IMR-90 (cell line): ENCODE measurements at places on chromosomes 1 and 21.

- H3K36me3 ChIP-seq = no peaks in the 10 kb centered on the region
- H3K4me3 ChIP-seq = no peak overlapping the region
- H3K27me3 ChIP-seq = no peaks in the 10 kb centered on the region
- no peak for DNase-seq
- H3K27ac ChIP-seq = no peak overlapping the region
Measured at GRCh38 chr21:25535849-25536248, 71.4 kb downstream of the MRPL39 start.

- no peak overlapping the region for H3K27ac ChIP-seq
- peak; percentile 69 for DNase-seq
- peaks cover 14% of the 10 kb centered on the region for H3K36me3 ChIP-seq
- H3K27me3 ChIP-seq = no peaks in the 10 kb centered on the region
- no peak overlapping the region for H3K4me3 ChIP-seq
- no peaks in the 10 kb centered on the region for H3K4me1 ChIP-seq
Measured at GRCh38 chr1:204398197-204399125, 13.2 kb downstream of the PPP1R15B start.

GRCh38 chr21:44438531-44439210 is 16.6 kb upstream of the LRRC3 start:
- no peaks in the 10 kb centered on the region for H3K4me1 ChIP-seq
- no peak overlapping the region for H3K27ac ChIP-seq
- H3K27me3 ChIP-seq = no peaks in the 10 kb centered on the region
- no peaks in the 10 kb centered on the region for H3K36me3 ChIP-seq

- H3K4me1 ChIP-seq = no peaks in the 10 kb centered on the region
- no peak overlapping the region for H3K27ac ChIP-seq
- H3K36me3 ChIP-seq = peaks cover 11% of the 10 kb centered on the region
- no peak for DNase-seq
Measured at GRCh38 chr1:12339811-12340543, 110.1 kb downstream of the VPS13D start.

DNA sequence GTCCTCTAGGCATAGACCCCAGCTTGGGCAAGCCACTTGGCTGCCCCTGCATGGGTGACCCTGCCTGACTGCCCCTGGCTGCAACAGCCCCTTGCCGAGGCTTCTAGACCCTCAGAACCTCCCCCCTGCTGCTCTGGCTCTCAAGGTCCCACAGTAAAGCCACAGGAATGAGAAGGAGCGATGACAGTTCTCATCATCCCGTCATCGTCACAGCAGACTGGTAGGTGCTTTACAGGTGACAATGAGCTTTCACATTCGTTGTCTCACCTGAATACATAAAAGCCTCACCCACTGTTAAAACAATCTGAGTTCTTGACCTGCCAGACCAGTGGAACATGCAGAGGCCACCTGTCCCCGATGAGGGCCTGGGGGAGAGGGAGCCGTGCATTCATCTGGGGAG is 36.0 kb upstream of the GPR157 start:
- no peak overlapping the region for H3K4me3 ChIP-seq
- H3K4me1 ChIP-seq = peaks cover 31% of the 10 kb centered on the region
- H3K27me3 ChIP-seq = no peaks in the 10 kb centered on the region
- H3K36me3 ChIP-seq = peaks cover 10% of the 10 kb centered on the region; the same call in 1 of the 2 replicates
- peak overlapping the region; percentile 13 for H3K27ac ChIP-seq

DNA sequence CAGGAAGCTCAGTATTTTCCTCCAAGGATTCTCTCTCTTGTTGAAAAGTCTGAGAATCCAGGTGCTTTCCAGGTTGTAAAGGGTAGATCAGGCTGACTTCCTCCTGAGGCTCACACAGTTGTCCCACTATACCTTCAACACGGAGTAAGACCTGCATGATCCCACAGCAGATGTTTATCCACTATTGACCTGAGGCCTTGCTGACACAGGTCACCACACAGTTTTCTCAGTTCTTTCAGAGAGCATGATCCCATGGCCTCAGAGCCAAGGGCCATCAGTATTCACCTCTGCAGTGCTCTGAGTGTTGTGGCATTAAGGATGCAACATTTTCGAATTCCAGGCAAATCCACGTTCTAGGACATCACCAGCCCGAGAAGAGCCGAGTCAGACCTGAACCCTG is 60.5 kb upstream of the ABCD3 start:
- no peak overlapping the region for H3K27ac ChIP-seq
- no peak for DNase-seq
- H3K4me1 ChIP-seq = no peaks in the 10 kb centered on the region
- H3K4me3 ChIP-seq = no peak overlapping the region

- no peak overlapping the region for H3K27ac ChIP-seq
- no peaks in the 10 kb centered on the region for H3K27me3 ChIP-seq
- H3K4me1 ChIP-seq = peaks cover 2% of the 10 kb centered on the region; the same call in 1 of the 2 replicates
- H3K4me3 ChIP-seq = no peak overlapping the region
Measured at GRCh38 chr1:172544481-172545104, 11.6 kb downstream of the SUCO start.

DNA sequence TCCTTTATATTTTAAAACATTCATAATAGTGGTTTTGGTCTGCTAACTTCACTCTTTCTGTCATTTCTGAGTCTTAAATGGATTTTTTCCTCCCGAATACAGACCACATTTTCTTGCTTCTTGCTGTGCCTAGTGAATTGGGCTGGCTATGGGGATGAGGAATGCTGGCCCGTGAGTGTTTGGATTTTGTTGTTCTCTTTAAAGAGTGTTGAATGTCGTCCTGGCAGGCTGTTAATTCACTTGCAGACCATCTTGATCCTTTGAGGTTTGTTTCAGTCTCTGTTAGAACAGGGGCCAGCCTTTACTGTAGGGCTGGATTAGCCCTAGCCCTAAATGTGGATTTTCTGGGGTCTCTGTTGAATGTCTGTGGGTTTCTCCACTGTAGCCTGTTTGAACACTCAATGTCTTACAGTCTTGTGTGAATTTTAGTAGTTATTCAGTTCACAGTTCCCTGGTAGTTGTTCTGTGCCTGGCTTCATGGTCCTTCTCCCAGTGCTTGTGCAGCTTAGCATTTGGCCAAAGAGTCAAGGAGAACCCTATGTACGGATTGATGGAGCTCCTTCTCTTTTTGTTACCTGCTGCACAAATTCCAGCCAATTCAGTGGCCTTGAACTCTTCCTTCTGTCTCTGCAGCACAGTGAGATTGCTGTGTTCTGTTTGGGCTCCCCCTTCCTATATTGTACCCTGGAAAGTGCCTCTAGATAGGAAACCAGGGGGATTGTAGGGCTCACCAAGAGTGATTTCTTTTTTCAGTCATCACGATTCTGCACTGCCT is 95.7 kb downstream of the DYRK1A start:
- no peak overlapping the region for H3K4me3 ChIP-seq
- DNase-seq = no peak
- peaks cover 22% of the 10 kb centered on the region for H3K4me1 ChIP-seq
- H3K27me3 ChIP-seq = no peaks in the 10 kb centered on the region
- H3K27ac ChIP-seq = no peak overlapping the region; the same call in 1 of the 2 replicates

DNA sequence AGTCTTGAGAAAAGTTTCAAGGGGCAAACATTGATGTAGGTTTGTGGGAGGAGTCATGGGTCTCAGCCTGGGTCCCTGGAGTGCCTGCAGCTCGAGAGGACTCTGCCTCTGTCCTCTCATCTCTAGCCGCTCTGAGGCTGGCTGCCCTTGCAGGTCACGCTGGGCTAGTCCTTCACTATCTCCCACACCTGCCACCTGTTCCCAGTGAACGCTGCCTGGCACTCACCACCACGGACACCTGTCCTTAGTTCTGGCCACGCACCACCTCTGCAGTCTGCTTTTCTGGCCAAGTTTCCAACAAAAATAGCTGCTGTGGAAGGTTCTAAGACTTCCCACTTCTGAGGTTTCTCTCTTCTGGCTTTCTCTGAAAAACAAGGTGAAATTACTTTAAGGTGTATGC is 52.5 kb downstream of the SH3BGR start:
- H3K27me3 ChIP-seq = no peaks in the 10 kb centered on the region
- DNase-seq = no peak
- H3K36me3 ChIP-seq = no peaks in the 10 kb centered on the region

- H3K36me3 ChIP-seq = no peaks in the 10 kb centered on the region
- peak; percentile 57 for DNase-seq
- peak overlapping the region; percentile 93 for H3K27ac ChIP-seq
- peaks cover 6% of the 10 kb centered on the region for H3K4me1 ChIP-seq
Measured at GRCh38 chr1:198157847-198158725, 1.3 kb downstream of the NEK7 start.
